Activated T-cell treated with anti-CD3 and anti-CD28 coated beads for 48 hours (primary cell): ENCODE measurements at places on chromosomes 3 and 15.

GRCh38 chr15:79595995-79596622 lies 164.0 kb downstream of the MINAR1 start:
- DNase-seq, result peak; percentile 48

DNA sequence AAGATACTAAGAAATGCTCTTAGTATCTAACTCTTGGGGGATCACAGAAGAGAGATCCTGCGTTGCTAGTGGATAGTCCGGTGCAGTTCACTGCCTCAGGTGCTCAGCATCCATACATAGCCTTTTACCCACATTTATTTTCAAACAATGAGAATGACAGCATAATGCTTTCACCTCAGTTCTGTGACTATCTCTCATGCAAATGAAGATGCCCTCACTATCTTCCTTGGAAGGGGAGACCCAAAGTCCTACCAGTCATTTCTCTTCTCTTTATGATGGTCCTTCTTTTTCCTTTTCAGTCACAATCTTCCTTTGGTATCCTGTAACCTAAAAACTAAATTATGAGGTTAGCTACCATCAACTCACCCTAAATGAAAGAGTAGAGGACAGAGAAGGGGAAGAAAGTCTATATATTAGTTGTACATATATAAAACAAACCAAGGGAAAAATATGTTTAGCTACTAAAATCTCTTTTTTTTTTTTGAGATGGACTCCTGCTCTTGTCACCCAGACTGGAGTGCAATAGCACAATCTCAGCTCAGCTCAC lies 30.9 kb upstream of the SLC28A2 start:
- DNase-seq, result no peak

- no peak for DNase-seq
Observed at GRCh38 chr3:20141851-20142250, 44.2 kb downstream of the SGO1 start.

DNA sequence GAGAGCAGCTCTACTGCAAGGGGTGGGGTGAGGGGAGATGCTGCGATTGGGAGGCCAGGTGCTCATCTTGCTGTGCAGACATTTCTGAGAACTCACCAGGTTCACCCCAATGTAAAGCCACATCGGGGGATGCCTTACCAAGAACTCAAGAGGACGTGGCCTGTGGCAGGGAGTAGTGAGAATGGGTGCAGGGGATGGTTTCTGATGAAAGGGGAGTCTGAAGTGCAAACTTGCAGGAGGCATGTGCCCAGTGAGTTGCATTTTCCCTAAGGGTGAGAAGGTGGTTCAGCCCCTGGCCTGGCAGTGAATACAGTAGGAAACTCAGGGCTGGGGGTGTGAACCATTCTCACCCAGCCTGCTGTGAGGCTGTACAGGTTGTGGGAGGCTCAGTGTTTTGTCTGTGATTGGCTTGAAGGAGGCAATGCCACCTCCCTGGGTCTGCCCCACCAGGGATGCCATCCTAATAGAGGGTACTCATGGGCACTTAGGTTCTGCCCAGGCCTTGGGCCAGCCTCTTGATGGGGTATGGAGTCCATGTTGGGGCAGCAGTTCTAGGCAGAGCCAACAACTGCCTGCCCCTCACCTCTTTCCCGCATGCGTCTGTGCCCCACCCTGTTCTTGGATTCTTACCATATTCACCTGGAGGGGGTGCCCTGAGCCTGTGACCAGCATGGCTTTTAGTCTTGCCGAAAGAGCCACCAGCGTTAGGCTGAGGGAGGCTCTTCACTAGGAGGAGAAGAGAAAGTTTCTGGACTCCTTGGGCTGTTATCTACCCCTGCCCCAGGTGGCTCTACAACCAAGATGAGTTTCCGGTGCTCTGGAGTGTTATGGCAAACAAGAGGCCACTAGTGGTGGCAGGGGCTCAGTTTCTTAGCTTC lies 4.5 kb downstream of the HEMK1 start:
- DNase-seq, result peak; percentile 73

DNA sequence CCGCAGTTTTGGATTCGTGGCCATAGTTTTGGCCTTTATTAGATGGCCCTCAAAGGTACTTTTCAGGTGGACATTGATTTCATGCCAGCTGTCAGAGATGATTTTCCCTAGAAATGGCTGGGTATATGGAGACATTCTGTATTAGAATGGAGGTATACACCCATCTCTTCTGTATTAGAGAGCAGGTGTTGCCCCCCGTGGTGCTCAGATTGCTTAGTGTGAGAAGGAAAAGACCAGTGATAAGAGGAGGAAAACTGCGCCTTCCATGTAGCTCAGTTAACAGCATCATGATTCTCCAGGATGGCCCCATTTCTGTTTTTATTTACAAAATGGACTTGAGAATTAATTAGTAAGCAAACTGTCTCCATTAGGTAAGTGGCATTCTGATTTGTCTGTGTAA lies 145.9 kb downstream of the IGF1R start:
- DNase-seq, result no peak

DNA sequence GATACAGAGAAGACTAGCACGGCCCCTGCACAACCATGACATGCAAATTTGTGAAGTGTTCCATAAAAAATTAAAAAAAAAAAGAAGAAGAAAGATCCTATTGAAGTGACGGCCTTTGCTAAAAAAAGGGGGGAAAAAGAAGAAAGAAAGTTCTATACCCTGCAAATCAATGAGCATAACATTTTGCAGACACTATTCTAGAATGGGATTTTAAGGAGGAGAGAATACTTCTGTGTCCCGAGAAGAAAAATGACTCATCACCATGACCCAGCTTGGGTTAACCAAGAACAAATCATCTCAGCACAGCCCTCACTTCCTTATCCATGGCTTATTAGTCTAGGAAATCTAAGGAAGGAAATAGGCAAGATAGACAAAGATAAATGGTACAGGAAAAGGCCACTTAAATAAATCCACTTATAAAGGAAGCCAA lies 7.4 kb upstream of the SH3BP5 start:
- no peak for DNase-seq

DNA sequence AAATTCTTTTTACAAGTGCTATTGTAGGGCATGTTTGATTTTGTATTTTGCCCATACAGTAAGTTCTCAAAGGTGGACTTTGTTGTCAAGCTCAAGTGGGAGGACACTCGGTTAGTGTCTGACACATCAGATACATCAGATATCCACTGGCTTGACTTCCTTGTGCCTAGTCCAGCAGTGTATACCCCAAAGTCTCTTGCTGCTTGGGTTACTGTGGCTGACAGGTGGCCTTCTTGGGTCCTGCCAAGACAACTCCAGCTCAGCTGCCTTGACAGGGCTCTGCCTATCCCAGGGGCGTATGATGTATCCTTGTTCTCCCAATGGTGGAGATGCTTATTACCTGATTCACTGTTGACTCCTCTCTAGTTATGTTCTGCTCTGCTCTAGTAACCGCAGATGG lies 214.9 kb downstream of the CBLB start:
- no peak for DNase-seq

DNA sequence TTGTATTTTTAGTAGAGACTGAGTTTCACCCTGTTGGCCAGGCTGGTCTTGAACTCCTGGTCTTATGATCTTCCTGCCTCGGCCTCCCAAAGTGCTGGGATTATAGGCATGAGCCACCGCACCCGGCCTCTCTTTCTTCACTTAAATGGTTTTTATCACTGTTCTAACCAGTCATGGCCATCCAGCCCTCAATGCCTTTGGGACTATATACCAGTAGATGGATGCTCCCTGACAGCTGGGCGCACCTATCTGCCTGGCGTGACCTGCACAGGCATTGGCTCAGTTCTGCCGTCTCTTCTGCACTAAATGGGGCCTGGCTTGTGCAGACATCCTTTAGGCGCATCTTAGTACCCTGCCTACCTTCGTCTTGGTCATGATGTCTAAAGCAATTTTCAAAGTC lies 233.4 kb downstream of the ADAMTS17 start:
- no peak for DNase-seq

DNA sequence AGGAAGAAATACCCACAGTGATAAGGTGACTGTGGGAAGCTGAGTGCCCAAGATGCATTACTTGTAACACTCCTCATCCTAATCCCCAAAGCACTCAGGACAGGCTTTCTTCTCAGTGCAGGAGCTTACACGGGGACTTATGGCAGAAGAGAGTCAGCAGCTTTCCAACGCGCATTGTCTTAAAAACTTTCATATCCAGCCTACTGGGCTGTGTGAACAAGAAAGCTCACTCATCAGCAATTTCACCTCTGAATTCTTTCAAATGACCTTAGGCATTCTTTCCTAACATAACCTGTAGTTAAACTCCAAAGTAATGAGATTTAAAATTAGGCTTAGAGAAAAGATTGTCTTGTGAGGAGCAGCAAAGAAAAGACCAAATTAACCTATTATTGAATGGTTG lies 132.3 kb downstream of the KCNAB1 start:
- DNase-seq, result no peak

GRCh38 chr3:146166415-146166821 lies 5.4 kb upstream of the PLOD2 start:
- DNase-seq, result no peak

DNA sequence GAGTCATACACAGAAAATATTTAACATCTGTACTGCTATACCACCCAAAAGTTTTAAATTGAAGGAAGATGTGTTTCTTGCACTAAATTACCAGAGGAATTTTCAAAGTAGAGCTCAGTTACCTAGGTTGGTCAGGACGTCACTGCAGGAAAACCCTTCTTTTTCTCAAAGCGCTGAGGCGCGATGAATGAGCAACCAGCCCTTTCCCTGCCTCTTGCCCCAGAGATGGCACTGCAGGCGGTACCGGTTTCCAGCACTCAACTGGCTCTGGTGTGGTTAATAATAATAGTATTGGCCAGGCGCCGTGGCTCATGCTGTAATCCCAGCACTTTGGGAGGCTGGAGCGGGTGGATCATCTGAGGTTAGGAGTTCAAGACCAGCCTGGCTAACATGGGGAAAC lies 49.3 kb downstream of the HES1 start:
- DNase-seq, result no peak

GRCh38 chr3:188185717-188186251 lies 31.8 kb downstream of the LPP start:
- no peak for DNase-seq

- DNase-seq, result no peak
Observed at GRCh38 chr3:177565981-177566380, 368.7 kb upstream of the TBL1XR1 start.

DNA sequence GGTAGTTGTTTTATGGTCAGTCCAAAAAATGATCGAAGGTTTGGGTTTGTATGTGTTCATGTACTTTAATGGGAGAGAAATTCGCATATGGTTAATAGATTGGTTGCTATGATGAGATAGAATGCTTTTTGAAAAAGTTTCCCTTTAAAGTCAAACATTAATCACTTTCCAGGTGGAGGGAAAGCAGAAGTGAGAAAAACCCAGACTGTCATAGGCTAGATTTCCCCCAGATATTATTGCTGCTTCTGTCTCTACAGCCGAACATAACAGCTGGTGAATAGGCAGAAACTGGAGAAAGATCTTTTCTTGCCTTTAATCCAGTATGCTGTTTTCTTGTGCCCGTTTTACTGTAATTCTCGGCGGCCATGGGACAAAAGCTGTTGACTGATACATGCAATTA lies 287.6 kb downstream of the SOX2 start:
- DNase-seq, result no peak

GRCh38 chr3:124434176-124434575 lies 296.1 kb upstream of the UMPS start:
- no peak for DNase-seq

- DNase-seq, result no peak
Observed at GRCh38 chr3:55519019-55519418, 31.9 kb upstream of the WNT5A start.

GRCh38 chr15:84734794-84735479 lies 13.5 kb upstream of the ZNF592 start:
- peak; percentile 61 for DNase-seq

DNA sequence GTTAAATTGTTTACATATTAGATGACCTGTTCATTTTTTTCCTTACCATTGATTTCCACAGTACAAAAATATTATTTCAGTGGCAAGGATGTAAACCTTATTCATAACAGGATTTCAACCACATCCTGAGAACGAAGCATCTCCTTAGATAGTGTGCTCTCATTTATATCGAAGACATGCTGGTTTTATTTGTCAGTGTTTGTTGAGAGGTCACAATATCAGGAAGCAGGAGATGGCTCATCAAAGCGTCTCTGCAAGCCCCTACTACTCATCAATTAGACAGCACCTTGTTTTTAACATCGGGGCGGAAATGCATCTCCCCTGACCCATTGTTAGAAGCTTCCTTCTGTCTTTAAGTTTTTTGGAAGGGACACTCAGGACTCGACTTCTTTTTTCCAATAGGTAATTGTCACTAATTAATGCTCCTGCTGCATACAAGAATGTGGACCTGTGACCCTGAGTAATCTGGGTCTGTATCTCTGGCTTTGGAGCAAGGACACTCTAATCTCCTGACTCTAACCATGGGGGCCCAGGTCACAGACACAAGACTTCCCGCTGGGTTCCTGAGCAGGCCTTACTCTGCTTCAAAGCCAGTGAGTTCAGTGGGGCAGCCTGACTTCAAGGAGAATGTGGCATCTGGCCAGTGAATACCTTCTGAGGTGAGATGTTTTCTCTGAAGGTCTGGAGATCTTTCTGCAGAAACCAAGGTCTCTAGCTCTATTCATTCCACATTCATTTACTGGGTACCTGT lies 50.3 kb downstream of the MECOM start:
- DNase-seq, result no peak

DNA sequence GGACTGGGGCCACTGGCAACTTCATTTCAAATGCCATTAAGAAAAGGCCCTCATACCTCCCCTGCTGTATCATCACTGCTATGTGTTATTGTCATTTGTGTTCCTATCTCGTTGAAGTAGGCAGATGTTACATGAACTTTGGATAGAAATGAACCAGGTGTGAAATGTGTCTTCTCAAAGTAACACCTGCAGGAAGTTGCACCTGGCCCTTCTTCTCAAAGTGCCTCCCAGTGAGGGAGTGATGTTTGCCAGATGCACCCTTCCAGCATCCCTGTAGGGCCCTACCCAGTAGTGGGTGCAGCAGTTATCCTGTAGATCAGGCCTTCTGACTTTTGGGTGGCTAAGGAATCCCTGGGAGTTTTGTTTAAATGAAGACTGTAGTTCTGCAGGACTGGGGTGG lies 197.7 kb upstream of the CTNNB1 start:
- no peak for DNase-seq
